ENCODE measurements at places on chromosomes 16 and 17.

DNA sequence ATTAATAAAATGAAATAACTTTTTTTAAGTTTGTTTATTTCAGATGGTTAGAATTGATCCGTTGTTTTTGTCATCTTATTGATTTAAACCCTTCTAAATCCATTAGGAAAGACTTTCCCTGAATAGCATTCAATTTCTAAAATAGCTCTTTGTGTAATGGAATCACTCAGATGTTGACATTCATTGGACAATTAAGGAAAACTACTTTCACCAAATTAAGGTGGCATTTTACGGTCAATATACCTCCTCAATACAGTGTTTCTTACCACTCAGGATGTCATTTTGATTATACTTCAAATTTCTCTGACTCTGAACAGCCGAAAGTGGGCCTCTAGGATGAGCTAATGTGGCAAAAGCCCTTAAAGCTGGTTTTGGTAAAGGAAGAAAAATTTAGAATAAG lies 1.8 kb downstream of the ARL6IP1 start:
- no peak for DNase-seq

- DNase-seq: no peak
These were observed 82.2 kb downstream of the MYO1D start for GRCh38 chr17:32794533-32795246.

DNA sequence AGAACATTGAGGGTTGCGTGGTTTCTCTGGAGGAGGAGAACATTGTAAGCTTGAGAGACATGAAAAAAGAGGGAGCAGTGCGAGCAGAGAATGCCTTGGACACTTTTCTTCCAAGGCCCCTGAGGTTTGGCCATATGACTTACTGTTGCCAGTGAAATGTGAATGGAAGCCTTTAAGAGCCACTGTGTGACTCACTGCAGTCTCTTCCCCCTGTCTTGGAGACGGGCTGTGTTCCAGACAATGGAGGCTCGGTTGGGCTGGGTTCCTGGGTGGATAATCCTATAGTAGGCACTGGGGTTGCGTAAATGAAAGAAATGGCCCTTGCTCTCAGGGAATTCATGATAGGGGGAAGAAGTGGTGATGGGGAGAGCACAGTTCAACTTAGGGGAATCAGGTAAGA lies 75.5 kb downstream of the SHISA9 start:
- DNase-seq: no peak

GRCh38 chr17:5789528-5789927 lies 205.2 kb upstream of the NLRP1 start:
- no peak for DNase-seq

DNA sequence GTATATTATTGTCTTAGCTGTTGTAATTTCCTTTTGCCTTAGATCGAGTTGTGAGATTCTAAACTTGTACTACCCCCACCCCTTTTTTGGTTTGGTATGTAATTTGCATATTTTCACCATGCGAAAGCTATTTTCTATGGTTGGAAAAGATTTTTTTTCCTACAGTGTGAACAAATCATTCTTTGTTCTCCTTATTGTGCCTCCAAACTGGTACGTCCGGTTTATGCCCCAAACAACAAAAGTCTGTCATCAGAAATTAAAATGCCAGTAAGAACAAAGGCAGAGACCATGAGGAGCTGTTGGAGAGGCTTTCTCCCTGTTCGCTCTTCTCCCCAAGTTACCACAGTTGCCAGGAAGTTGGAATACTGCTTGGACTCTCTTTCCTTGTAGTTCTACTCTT lies 66.1 kb downstream of the BCAS3 start:
- no peak for DNase-seq

- DNase-seq: no peak
These were observed 149.9 kb upstream of the PLCG2 start for GRCh38 chr16:81629034-81629802.

GRCh38 chr16:57994778-57995177 lies 5.7 kb downstream of the ZNF319 start:
- peak; percentile 57 for DNase-seq

DNA sequence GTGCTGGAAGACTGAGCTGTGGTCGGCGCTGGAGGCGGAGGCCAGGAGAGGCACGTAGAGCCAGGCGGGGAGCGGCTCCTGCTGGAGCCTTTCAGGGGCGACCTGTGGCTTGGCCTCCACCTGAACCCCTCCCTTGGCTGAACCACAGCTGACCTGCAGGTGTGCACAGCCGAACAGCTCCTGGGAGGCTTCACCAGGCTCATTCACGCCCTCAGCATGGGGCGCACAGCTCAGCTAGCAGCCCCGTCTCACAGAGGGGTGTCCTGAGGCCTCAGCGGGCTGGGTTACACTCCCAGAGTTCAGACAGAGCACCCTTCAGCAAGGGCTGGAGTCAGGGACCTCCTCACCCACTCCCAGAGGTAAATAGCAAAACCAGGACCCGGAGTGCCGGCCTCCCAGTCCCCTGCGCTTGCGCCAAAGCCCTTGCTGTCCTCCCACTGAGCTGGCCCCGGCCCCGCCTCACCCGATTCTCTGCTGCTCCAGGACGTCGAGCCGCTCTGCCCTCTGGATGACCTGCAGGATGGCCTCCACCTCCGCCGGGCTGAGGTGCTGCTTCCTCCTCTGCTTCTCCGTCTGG lies 31.7 kb downstream of the RPH3AL start:
- DNase-seq: no peak

GRCh38 chr17:5585836-5586521 lies 1.7 kb upstream of the NLRP1 start:
- DNase-seq: peak; percentile 35

DNA sequence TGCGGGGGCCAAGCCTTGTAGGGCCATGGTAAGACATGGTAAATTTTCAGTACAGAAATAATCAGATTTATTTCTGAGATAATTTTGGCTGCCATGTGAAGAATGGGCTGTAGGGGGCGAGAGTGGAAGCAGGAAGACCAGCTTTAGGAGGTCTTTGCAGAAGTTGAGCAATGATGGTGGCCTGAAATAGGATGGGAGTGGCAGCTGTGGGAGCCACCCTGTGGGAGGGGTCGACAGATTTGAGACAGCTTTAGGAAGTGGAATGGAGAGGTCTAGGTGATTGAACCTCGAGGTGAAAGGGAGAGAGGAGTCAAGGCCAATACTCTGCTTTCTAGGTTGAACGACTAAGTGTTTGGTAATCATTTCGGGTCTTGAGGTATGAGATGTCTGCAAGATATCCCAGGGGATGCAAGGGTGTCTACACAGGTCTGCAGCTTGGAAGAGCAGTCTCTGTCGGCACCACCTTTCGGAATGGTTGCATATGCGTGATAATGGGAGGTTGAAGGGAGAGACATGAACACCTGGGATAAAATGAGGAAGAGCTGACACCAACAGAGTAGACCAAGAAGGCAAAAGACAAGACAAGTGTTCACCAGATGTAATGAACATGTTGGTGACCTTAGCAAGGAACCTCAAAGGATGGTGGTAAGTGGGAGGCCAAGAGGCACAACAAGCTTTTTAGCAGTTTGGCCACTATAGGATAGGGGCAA lies 4.2 kb upstream of the ATXN7L3 start:
- peak; percentile 71 for DNase-seq

- DNase-seq: no peak
These were observed 153.5 kb downstream of the MYO1D start for GRCh38 chr17:32723310-32723955.

- no peak for DNase-seq
These were observed 83.9 kb downstream of the RMI2 start for GRCh38 chr16:11429123-11429522.

DNA sequence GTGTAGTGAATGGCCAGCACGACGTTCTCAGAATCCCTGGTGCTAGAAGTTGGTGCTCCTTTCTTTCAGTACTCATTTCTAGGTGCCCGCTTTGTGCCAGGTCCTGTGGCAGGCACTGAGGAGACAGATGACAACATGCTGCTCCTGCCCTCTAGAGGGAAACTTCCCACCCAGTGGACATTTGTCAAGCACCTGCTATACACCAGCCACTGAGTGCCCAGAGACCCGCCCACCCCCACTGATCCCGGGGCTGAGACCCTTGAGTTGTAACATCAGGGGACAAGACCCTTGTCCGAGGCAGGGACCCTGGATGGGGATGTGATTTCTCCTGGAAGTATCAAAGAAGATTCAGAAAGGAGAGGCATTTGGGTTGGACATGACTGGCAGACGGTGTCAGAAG lies 25.1 kb downstream of the UNC13D start:
- DNase-seq: no peak

- DNase-seq: no peak
These were observed 3.3 kb downstream of the PRSS53 start for GRCh38 chr16:31085411-31085810.

- no peak for DNase-seq
These were observed 589.7 kb downstream of the CDH11 start for GRCh38 chr16:64532117-64532516.

GRCh38 chr16:14364386-14365199 lies 265.5 kb downstream of the PARN start:
- DNase-seq: no peak

DNA sequence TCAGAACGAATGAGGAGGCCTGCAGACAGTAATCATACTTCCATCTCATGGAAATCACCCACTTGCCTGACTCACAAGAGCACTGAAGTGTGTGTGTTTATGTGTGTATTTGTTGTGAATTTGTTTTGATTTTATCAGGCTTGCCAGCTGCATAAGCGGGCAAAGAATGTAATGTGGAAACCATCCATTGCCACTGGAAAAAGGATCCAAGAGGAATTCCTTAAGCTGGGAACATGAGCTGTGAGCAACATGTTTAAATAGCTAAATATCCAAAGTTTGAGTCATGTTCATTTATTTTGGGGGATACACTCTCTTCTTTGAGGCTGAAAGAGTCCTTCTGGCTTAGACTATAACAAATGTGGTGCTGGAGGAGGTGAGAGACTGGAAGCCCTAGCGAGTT lies 198.4 kb upstream of the TBX2 start:
- DNase-seq: no peak

DNA sequence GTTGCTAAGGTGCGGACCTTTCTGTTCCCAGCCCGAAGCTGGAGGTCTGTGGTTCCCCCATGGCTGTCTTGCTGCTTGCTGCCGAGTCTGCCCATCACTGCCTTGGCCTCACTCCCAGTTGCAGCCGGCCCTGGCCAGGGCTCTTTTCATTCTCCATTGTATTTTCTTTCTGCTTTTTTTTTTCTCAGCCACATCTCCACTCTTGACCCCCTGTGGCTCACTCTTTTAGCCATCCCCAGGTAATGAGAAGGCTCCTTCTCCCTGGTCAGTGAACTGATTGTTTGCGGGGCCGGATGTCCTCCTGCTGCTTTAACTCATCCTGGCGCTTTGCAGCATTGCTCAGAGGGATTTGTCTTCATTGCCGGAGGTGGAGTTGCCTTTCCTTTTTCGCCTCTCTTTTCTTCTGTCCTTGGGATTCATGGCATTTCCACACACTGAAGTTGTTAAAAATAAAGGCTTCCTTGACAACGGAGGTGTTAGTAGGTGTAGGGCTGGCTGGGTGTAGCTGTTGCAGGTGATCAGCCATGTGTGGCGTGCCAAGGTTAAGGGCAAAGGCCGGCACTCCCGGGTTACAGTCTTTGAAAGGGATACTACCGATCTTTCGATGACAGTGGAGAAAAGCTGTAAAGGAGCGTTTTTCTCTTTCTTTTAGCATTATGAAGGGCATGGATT lies 34.1 kb downstream of the MAP2K6 start:
- no peak for DNase-seq

GRCh38 chr16:48603647-48604376 lies 6.2 kb downstream of the N4BP1 start:
- no peak for DNase-seq

GRCh38 chr17:550041-550398 lies 164.6 kb downstream of the VPS53 start:
- no peak for DNase-seq

DNA sequence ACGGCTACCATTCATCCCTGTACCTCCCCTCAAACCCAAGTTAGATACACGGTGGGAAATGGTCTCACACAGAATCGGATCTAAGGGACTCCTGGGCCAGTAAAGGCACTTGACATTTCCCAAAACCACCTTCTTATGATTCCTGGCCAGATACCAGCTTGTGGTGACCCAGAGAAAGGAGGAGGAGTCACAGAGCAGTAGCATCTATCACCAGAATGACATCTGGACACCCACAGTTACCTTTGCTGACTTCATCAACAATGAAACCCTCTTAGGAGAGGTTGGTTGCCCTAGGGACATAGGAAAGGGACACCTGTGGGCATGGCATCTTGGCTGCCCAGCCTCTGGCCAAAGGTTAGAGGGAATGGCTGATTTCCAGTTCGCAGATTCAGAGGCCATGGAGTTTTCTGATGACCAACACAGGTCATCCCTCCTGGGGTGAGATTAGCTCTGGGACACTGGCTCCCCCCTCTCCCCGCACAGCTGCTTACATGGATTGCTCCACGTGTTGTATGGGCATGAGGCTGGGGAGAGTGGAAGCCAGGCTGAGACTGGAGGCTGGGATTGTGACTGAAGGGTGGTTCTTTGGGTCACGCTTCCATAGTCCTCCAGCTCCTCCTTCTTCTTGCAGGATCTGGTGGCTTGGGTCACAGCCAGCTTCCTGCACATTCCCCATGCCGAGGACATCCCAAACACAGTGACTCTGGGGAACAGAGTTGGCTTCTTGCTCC lies 1.4 kb upstream of the AOC3 start:
- DNase-seq: no peak

DNA sequence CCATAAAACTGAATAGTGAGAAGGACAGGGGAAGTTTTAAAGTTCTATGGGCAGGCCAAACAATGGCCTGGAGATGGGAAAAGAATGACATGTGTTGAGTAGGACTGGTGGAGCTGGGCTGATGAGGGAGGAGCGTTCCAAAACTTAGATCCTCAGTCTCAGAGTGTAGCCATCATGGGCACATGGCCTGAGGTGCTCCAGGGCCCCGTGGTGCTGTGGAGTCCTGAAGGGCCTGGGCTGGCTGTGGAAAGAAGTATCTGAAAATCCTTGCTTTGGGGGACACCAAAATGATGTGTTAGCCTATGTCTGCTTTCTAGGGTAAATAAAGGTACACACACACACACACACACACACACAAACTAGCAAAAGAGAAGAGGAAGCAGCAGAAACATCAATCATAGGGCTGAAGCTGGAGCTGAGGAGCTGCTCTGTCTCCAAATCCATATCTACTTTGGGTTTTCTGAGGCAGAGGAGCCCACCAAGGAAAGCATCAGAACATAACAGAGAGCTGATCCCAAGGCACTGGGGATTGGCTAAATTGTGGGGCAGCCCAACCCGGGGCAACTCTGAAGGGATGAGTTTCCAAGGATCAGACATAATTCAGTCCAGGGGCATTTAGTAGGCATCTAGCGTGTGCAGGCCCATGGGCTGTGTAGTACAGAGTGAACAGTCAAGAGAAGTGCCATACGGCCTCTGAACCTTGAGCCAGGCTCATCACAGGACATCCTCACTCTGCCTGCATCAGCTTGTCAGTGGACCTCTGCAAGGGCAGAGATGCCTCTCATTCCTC lies 85.2 kb downstream of the C16orf78 start:
- no peak for DNase-seq

GRCh38 chr16:88352261-88353200 lies 30.2 kb upstream of the ZNF469 start:
- DNase-seq: no peak

- DNase-seq: no peak
These were observed 8.3 kb upstream of the MAP2K3 start for GRCh38 chr17:21276264-21276588.

All from stimulated activated CD4-positive, alpha-beta T cell treated with anti-CD3 and anti-CD28 coated beads, Interleukin-15, amount 100 ng/mL, for 24 hours (primary cell).